T follicular helper cell (primary cell): ENCODE measurements at places on chromosomes 6 and 20.

DNA sequence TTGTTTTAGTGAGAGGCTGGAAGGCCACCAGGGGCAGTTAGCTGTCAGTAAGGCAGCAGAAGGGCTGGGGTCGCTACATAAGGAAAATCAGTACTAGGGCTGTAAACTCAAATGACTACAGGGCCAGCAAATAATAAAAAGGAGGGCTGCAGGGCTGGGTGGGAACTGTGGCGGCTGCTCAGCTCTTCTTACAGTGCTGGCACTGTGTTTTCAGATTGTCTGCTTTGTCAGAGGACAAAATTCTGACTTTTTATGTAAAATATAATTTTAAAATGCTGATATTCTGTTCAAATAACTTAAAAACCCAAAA, 23.2 kb downstream of the HLA-A start:
- DNase-seq = no peak

DNA sequence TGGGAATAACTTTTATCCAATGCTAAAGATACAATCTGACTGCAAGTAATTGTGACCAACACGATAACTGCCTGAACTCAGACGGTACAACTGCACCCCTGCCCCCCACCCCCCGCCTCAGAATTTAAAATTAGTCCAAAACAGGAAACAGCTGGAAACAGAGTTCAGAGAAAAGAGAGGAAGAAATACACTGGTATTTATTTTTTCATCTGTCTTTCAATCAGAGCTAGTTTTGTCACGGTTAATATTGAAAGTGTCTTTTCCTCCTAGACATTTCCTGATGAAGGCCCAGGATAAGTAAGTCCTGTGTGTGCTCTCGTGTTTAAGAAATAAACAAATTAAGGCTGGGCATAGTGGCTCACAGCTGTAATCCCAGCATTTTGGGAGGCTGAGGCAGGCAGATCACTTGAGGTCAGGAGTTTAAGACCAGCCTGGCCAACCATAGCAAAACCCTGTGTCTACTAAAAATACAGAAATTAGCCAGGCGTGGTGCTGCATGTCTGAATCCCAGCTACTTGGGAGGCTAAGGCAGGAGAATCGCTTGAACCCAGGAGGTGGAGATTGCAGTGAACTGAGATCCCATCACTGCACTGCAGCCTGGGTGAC, 21.5 kb downstream of the ACSS1 start:
- DNase-seq = no peak

DNA sequence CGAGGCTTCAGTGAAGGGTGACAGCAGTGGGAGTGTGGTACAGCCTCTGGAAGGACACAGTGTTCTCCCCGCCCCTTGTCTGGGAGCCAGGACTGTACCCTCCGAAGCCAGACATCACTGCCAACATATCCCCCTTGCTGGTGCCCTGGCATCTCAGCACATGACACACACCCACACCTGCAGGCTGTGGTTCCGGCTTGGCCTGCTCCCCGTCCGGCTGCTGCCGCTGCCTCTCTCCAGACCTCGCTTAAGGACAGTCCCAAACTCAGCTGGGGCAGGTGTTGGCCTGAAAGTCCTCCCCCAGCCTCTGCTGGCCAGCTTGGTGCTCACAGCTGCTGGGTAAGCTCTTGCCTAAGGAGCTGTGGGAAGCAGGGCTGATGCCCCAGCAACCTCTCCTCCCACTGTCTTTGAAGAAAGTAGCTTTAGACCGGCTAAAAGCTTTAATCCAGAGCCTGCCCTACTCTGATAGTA, 7.0 kb downstream of the EMILIN3 start:
- DNase-seq = no peak

GRCh38 chr20:38059832-38060231, 26.3 kb downstream of the RPRD1B start:
- no peak for DNase-seq

- no peak for DNase-seq
These were observed 7.8 kb upstream of the CCR6 start for GRCh38 chr6:167115054-167115453.

DNA sequence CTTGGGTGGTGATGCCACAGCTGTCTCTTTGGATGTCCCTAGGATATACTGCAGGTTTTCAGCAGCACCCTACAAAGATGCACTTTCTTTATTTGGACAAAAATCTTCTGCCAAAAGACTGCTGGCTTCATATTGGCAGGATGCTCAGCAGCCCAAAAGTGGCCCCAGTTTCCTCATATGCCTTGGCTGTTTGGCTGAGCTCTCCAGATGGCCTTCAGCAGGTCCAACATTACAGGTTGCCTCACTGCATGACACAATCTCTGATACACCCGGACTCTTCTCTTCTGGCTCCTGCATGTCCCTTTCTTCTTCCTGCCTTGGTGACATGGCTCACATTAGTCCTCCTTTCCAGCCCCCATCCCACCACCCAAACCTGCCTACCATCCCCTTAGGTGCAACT, 323.7 kb upstream of the CDH4 start:
- DNase-seq = no peak

DNA sequence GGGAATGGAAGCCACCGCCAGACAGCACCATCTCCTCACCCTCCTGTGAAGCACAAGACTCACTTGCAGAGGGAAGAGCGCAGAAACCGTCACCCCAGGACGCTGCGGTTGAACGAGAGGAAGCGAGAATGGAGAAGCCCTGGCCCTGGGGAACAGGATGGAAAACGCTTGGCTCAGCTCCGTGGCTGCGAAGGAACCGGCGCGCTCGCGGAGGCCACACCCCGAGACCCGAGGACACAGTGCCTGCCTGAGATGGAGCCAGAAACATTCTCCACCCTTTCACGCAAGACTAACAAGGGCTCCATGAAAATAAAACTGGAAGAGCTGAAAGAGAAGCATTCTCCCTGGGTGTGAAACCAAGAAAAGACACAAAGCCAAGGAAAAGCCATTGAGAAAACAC, 25.3 kb upstream of the CHRNA4 start:
- no peak for DNase-seq

- no peak for DNase-seq
These were observed 245.9 kb downstream of the ERMARD start for GRCh38 chr6:169997187-169997929.

DNA sequence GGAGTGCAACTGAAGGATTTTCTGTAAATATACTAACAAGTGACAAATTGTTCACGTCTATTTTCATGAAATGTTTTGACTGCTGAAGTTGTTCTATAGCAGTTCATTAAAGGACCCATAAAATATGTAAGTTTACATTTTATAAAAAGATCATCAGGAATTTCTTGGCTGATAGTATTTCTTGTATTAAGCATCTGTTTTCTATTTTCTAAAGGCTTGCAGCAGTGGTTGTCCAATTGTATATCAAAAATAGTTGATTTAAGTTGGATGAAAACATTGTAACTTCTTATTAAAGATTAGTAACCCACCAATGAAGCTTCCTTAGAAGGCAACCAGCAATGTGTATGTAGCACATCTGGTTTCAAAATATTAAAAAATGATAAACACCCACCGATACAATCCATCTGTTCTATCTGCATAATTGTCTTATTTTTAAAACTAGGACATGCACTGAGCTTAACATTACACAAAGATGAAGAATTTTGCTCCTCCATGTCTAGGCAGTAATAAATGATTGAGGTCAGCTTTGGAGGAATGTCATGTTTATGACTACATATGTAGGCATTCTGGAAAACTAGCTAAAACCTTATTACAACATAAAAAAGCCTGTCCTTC, 301.3 kb upstream of the TCF21 start:
- DNase-seq = no peak

- DNase-seq = no peak
These were observed 30.9 kb downstream of the FIG4 start for GRCh38 chr6:109722011-109722410.

DNA sequence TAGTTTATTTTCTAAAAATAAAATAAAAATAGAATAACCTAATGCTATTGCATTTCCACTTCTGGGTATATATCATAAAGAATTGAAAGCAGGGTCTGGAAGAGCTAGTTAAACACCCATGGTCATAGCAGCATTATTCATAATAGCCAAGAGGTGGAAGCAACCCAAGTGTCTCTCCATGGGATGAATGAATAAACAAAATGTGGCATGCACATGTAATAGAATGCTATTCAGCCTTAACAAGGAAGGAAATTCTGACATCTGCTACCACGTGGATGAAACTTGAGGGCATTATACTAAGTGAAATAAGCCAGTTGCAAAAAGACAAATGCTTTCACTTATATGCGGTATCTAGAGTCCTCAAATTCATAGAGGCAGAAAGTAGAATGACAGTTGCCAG, 130.8 kb downstream of the TIAM2 start:
- no peak for DNase-seq

DNA sequence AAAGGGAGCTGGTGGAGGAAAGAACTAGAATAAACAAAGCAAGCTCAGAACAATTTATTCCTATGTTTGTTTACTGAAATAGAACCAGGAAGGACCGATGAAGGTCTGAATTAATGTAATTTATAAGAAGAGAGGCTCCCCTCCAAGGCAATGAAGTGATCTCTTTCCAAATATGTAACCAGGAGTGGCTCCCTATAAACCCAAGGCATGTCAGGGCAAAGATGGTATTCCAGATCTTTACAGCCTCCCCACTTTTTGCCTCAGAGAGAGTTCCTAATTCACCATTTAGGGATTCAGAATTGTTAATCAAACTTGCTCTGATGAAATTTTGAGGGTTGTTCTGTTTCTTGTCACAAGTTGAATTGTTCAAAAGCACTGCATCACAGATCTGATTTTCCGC, 88.8 kb downstream of the HDGFL1 start:
- DNase-seq = no peak

DNA sequence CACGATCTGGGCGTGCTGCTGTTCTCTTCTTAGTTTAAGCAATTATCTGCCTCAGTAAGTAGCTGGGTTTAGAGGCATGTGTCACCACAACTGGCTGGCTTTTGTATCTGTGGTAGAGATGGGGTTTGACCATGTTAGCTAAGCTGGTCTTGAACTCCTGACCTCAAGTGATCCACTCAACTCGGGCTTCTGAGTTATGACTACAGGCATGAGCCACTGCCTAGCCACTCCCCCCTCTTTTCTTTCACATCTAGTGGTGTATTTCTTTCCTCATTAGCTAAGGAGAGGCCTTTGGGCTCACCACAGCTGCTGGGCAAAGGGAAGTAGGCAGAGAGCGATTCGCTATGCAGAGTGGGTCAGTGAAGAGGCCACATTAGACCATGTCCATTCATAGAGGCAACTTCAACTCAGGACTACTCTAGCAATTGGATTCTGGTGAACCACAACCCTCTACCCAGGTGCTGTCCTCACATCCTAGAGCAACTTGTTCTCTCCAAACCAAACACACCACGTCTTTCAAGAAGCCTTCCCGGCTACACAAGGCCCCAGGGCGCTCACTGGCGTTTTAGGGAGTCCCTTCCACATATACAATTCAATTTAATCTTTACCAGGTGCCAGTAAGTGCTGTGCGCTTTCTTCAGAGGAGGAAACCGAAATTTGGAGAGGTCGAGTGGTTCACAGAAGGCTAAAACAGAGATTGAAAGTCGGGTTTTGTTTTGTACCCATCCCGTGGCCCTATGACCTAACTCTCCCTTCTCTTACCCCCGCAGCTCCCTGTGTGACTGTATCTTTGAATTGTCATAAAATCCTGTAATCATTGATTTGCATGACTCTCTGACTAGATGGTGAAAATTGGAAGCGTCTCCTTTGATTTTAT, 26.5 kb upstream of the GFOD1 start:
- no peak for DNase-seq

- no peak for DNase-seq
These were observed 4.9 kb downstream of the ARID1B start for GRCh38 chr6:156781861-156782631.

GRCh38 chr20:4014031-4014474, 1.3 kb downstream of the RNF24 start:
- DNase-seq = no peak

DNA sequence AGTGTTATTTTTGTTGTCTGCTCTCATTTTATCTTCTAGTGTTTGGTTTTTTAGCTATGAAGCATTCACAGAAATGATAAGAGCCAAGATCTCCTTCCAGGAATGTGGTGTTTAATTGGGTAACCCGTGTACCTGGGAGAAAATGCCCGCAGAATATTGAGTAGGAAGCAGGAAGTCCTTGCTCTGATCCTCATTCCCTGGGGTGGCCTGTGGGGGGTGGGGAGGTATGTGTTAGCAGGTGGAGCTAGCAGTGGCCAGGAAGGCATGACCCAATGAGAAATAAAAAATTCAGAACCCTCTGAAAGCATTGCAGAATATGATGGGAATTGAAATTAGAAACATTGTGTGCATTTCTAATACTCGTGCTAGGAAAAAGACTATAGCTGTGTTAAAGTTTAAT, 100.8 kb downstream of the DTD1 start:
- no peak for DNase-seq

DNA sequence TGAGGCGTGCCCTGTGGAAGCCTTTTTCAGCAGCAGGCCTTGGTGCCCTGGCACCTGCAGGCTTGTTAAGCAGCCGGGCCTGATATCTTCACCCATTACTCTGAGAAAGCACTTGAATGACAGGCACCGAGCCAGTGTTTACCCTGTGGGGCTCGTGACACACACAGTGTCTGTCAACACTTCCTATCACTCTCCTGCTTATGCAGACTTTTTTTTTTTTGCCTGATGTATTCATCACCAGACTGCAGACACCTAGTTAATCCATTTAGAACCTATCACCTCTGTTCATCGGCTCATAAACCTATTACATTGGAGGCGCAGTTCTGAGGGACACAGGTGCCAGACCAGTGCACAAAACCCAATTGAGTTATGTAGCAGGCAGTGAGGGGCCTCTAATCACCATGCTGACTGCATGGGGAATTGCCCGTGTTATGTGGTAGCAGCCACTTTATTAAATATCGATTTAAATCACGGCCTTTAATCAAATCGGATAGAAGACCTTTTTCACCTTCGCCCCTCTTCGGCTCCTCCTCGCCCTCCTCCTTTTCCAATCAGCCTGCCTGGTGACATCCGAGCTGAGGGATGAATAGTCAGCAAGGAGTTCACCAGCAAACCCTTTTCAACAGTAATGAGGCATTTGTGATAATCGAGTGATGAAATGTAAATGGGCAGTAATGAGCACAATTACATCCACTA, 962.9 kb upstream of the SLC35B3 start:
- no peak for DNase-seq

GRCh38 chr20:10609276-10609675, 64.5 kb downstream of the JAG1 start:
- DNase-seq = no peak

- DNase-seq = no peak
These were observed 75.8 kb upstream of the LY86 start for GRCh38 chr6:6512711-6513110.

DNA sequence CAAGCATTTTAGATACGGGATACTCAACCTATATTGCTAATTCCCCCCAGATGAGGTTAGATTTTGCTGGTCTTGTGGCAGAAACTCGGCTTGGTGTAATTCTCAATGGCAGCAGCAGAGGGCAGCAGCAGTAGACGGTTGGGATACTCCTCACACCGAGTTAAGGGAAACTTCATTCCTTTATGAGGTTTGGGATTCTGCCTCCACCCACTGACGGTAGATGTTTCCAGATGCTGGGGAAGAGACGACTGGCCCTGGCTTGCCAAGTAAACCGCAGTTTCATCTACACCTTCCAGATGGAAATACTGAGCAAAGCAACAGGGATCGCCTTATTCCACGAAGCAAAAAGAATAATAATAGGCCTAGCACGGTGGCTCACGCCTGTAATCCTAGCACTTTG, 8.2 kb upstream of the TBC1D7 start:
- DNase-seq = peak; percentile 62
